Hepatocyte (in vitro differentiated cells): ENCODE measurements at places on chromosomes 5 and 9. TPM values are rescaled to one million over a fixed set of nuclear protein-coding genes. Genes with fewer than 3 reads are reported as not detected.

The PLEKHG4B gene
- 3.5 and 4.0 TPM in 2 replicates for total RNA-seq

The SPINK1 gene
- 988 and 1,467 TPM in 2 replicates for total RNA-seq

The HINT2 gene
- 31.9 and 45.7 TPM in 2 replicates for total RNA-seq

The IFNA21 gene
- not detected in 2 replicates for total RNA-seq

The ARL14EPL gene
- 0.07 TPM in 1 of 2 replicates, not detected in the other for total RNA-seq

The TAF11L10 gene
- total RNA-seq: not detected in 2 replicates

The PPP1R26 gene
- 12.5 and 15.6 TPM in 2 replicates for total RNA-seq

The TPM2 gene
- 98.7 and 106 TPM in 2 replicates for total RNA-seq

The PITX1 gene
- total RNA-seq: 62.9 and 64.9 TPM in 2 replicates

The GCNT1 gene
- total RNA-seq: 59.3 and 62.4 TPM in 2 replicates

The CBY3 gene
- not detected in 2 replicates for total RNA-seq

The IFNK gene
- not detected in 2 replicates for total RNA-seq

The SPATA31C2 gene
- total RNA-seq: not detected in 2 replicates

The LHFPL2 gene
- total RNA-seq: 38.0 and 39.9 TPM in 2 replicates

The BTNL8 gene
- total RNA-seq: 19.1 and 22.0 TPM in 2 replicates

The PDGFRB gene
- total RNA-seq: 36.8 and 55.1 TPM in 2 replicates

The GMCL2 gene
- not detected in 2 replicates for total RNA-seq

The MYMK gene
- total RNA-seq: not detected in 2 replicates

The MLANA gene
- total RNA-seq: not detected in 2 replicates

The PCDHGA1 gene
- 0.24 and 0.33 TPM in 2 replicates for total RNA-seq

The CCDC152 gene
- total RNA-seq: 1.8 and 2.0 TPM in 2 replicates

The SPATA31A3 gene
- not detected in 2 replicates for total RNA-seq

The CCL27 gene
- not detected in 2 replicates for total RNA-seq

The RMRP gene
- total RNA-seq: 1,377 and 3,174 TPM in 2 replicates

The RASGEF1C gene
- total RNA-seq: not detected in 2 replicates

The LCN9 gene
- 2.2 and 2.6 TPM in 2 replicates for total RNA-seq

The DBH gene
- not detected in 2 replicates for total RNA-seq

The IL31RA gene
- total RNA-seq: 0.44 and 0.93 TPM in 2 replicates

The TRIM32 gene
- total RNA-seq: 24.1 and 30.8 TPM in 2 replicates

The KIF24 gene
- 1.3 and 1.8 TPM in 2 replicates for total RNA-seq

The LCN15 gene
- total RNA-seq: 1.5 and 35.9 TPM in 2 replicates

The KIF4B gene
- 0.10 TPM in 1 of 2 replicates, not detected in the other for total RNA-seq

The OR1J2 gene
- total RNA-seq: not detected in 2 replicates

The CYSRT1 gene
- 1.4 and 2.4 TPM in 2 replicates for total RNA-seq

The MED10 gene
- 16.8 and 19.7 TPM in 2 replicates for total RNA-seq

The FBXL7 gene
- 10.3 and 12.1 TPM in 2 replicates for total RNA-seq

The SLC34A3 gene
- total RNA-seq: 1.8 and 2.7 TPM in 2 replicates

The TEX48 gene
- total RNA-seq: not detected in 2 replicates

The TIGD6 gene
- total RNA-seq: 4.6 and 5.0 TPM in 2 replicates

The TNFSF8 gene
- not detected in 2 replicates for total RNA-seq

The C5orf46 gene
- not detected in 2 replicates for total RNA-seq

The FOXD4L3 gene
- 0.12 TPM in 1 of 2 replicates, not detected in the other for total RNA-seq

The SHC3 gene
- 1.4 and 1.8 TPM in 2 replicates for total RNA-seq

The SYNPO gene
- 6.9 and 8.4 TPM in 2 replicates for total RNA-seq

The SMARCA2 gene
- 65.3 and 95.1 TPM in 2 replicates for total RNA-seq

The FBP1 gene
- total RNA-seq: 24.0 and 31.2 TPM in 2 replicates

The GTF2H2C gene
- total RNA-seq: 51.9 and 55.1 TPM in 2 replicates

The C9orf50 gene
- not detected in 2 replicates for total RNA-seq
